Stimulated activated CD4-positive, alpha-beta T cell treated with anti-CD3 and anti-CD28 coated beads, Interleukin-1b, Interleukin-23, amount 100 ng/mL, for 1 hour (primary cell): ENCODE measurements at places on chromosomes 1 and 21.

DNA sequence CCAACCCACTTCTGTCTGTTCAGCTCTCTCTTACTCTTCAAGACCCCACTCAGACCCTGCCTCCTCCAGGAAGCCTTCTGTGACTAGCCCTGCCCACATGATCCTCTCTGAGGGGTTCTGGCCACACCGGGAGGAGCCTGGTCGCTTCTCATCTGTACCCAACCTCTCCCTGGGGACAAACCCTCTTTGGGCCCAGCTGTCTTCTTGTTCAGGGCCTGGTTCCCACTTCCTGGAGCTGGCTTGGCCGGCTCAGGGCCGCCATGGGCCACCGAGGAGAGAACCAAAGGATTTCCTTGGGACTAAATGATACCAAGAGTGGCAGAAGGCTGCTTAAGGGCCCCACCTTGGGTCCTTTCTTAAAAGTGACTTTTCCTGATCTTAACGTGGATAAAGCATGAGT is 124.7 kb upstream of the ZBTB40 start:
- no peak for DNase-seq

DNA sequence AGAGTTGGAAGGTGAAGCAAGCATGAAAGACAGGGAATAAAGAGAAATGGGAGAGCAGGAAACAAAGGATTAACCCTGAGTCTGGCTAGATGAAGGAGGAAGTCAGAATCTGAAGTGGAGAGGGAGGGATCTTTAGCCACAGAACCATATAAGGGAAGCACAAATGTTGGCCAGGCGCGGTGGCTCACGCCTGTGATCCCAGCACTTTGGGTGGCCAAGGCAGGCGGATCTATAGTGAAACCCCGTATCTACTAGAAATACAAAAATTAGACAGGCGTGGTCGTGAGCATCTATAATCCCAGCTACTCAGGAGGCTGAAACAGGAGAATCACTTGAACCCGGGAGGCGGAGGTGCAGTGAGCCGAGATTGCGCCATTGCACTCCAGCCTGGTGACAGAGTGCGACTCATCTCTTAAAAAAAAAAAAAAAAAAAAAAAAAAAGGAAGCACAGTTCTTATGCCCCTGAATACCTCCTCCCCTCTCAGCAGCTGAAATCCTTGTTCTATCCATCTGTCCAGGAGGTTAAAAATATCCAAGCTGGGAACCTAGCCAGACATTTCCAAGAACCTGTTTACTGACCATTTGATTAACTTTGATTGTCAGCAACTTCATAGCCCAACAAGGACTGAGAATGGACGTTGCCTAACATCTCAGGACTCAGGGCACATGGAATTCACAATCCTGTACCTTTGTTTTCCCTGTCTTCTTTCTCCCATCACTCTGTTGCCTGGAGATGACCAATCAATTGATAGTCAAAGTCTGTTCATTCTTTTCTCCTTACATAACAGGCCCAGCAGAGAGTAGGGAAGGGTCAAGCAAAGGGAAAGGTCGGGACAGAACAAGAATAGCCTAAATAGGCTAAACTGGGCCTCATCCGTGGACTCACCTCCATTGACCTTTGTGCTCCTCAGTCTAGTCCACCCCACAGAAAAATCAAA is 10.6 kb downstream of the TXNIP start:
- DNase-seq = no peak

DNA sequence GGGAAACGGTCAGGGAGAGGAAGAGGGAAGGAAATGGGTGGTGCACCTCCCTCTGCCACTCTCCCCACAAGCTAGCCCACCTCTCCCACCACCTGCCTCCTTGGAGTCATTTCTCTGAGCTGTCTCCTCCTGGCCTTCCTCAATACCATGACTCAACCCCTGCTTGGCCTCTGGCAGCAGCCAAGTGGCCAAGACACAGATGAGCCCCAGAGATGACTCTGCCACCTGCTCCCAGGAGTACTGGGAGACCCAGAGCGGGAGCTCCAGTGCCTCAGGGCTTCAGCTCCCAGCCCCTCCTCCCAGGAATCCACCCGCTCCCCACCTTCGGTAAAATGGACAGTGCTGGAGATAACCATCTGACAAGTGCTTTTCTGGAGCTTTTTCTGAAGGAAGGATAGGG is 2.6 kb downstream of the S100A16 start:
- no peak for DNase-seq

DNA sequence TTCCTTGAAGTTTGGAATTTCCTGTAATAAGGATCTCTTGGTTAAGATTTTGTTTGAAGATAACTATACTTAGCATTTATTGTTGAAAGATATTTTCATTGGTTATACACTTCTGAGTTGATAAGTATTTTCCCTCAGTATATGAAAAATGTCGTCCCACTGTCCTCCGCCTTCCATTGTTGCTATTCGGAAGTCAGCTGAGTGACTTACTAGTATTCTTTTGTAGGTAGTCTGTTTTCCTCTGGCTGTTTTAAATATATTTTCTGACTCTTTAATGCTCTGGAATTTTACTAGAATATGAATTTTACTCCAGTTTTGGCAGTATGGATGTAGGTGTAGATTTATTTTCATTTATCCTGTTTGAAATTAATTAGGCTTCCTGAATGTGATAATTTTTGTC is 498.7 kb upstream of the NFIA start:
- DNase-seq = no peak

DNA sequence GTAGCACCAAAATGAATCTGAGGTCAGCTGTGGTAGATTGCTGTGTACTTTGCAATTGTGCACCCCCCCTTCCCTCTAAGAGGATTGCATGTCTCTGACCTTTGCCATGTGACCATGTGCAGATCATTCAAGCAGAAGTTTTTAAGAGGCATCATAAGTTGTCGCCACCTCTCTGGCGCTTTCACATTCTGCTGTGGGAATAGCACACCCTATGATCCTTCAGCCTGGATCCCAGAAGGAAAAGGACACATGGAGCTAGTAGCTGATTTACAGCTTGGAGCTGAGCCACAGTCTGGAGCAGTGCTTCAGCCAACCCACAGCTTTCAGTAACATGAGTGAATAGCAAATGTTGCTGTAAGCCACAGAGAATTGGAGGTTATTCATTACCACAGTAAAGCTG is 158.5 kb downstream of the TSEN15 start:
- DNase-seq = no peak

- DNase-seq = no peak
Observed at GRCh38 chr1:100361511-100362089, 9.3 kb downstream of the CDC14A start.

GRCh38 chr1:11027316-11027715 is 14.9 kb downstream of the TARDBP start:
- no peak for DNase-seq

DNA sequence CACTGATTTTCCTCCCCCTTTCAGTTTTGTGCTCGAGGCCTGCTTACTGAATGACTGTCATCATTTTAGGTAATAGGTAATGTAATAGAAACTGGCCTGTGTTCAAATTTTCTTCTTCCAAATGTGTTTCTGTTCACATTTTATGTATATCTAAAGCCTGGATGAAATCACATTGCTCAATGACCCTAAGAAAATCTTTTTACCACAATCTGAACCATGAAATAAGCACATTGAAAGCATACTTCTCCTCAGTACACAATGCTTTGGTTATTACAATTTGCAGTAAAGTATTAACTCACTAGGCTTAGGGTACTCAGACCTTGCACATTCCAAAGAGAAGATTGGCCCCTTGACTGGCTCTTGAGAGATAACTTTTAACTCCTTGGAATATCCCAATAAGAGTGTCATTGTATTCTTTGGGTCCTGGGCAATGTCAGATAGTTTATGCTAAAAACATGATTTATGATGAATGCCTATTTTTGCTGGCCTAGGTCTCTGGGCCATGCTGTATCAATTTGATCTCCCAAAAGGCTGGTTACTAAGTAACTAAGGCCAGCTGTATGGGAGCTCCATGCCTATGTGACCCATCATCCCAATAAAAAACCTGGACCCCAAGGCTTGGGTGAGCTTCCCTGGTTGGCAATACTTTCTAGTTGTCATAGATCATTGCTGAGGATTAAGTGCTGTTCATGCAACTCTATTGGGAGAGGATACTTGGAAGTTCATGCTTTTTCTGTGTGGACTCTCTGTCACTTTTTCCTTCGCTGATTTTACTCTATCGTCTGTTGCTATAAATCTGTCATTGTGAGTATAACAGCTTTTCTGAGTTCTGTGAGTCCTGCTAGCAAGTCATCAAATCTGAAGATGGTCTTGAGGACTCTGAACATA is 293.9 kb downstream of the GRIK1 start:
- no peak for DNase-seq

GRCh38 chr1:151801846-151802245 is 3.4 kb downstream of the LINGO4 start:
- no peak for DNase-seq

- no peak for DNase-seq
Observed at GRCh38 chr1:173255214-173255813, 48.2 kb upstream of the TNFSF4 start.

GRCh38 chr1:53341961-53342707 is 14.3 kb upstream of the LRP8 start:
- DNase-seq = no peak

- DNase-seq = no peak
Observed at GRCh38 chr1:15843826-15844572, 3.5 kb upstream of the SPEN start.

GRCh38 chr1:178935610-178936009 is 64.7 kb upstream of the ANGPTL1 start:
- DNase-seq = no peak

GRCh38 chr1:221777431-221778072 is 35.7 kb upstream of the DUSP10 start:
- peak; percentile 3 for DNase-seq

DNA sequence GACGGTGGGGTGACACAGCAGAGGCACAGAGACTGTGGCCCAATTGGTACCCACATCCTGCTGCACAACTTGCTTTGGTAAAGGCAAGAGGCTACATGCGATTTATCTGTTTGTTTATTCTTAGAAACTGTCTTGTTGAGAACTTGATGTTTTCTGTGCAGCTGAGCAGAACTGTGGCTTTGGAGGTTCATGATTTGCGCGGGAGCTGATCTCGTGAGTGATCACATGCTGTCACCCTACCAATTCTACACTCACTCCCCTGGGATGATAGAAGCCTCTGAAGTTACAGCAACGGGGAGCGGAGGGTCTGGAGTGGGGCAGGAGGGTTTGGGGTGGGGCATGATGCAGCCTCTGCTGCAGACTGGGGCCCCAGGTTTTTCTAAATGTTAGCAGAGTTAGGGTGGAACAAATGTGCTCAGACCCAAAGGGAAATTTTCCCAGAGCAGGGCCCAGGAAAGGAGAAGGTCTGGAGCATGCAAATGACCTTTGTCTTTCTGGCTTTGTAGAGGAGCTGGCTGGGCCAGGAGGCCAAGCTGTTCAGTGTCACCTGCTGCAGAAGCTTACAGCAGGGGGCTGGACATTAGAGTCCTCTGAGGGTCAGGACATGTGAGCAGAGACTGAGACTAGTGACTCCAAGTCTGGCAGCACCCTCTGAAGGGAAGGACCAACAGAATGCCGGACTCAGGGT is 83.6 kb downstream of the GRIK3 start:
- no peak for DNase-seq

GRCh38 chr1:107228704-107229371 is 88.0 kb downstream of the NTNG1 start:
- DNase-seq = no peak

DNA sequence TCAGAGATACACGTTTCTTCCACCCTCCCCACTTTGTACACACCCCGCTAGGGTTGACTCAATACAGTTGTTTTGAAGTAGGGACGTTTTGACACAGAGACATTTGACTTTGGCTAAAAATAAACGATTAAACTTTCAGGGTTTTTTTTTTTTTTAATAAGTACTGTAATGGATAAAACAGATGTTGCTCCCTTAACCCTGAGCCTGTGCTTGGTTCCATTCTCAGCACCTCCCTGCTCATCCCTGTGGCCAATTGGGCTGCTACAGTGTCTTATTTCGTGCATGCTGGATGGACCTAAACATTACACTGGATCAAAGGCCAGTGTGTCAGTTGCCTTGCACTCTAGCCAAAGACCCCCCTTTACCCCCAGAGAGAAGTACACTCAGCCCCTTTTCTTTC is 16.9 kb downstream of the GRHL3 start:
- DNase-seq = no peak

- DNase-seq = no peak
Observed at GRCh38 chr1:10823000-10823401, 26.6 kb upstream of the CASZ1 start.

DNA sequence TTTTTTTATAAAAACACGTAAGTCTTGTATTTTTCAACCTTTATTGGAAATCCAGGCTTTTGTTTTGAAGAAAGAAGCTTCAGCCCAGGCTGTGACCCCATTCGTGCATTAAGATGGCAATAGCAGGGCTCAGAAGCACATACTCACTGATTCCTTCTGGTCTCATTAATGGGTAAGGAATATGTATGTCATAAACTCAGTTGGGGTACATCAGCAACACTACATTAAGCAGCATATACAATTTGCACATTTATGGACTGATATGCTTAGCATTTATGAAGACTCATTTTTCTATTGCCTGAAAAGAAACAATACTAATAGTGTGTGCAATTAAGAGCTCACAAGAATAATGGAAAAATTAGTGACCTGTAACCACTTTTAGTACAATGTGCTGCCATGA is 945.4 kb upstream of the PRMT6 start:
- no peak for DNase-seq

- DNase-seq = no peak
Observed at GRCh38 chr1:43304314-43304681, 3.5 kb downstream of the TIE1 start.

- no peak for DNase-seq
Observed at GRCh38 chr1:67713057-67713846, 28.3 kb downstream of the GADD45A start.

- DNase-seq = no peak
Observed at GRCh38 chr1:39063775-39064174, 37.6 kb downstream of the NDUFS5 start.

GRCh38 chr1:11567244-11568065 is 86.8 kb downstream of the FBXO2 start:
- no peak for DNase-seq

DNA sequence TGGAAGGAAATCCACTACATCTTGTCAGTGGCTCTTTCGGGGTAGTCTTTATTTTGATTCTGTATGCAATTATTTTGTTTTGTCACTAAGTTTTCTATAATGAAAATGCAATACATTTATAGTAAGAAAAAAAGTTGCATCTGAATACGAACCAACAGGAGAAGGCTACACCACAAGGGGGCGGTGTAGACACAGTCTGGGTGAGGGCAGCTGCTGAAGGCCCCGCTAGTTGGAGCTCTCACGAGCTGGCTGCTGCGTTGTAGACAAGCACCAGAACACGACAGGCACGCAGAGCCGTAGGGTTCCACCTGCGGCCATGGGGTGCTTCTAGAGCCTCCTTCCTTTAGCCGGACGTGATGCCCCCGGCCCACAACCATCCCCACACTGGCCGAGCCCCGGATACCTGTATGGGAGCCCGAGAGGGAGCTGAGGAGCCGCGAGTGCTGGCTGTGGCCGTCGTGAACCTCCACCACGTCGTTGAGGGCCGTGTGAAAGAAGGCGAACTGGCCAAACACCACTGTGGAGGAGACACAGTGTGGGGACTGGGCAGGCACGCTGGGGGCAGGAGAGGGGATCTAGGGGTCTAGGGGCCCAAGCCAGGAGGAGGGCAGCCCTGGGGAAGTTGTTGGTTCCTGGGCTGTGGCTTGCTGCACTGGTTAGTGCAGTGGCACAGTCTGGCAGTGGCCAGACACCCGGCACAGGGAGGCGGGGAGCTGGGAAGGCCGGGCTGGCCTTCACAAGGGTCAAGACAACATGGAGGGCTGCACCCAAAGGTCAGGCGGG is 160.8 kb downstream of the ZSCAN20 start:
- peak; percentile 81 for DNase-seq
